Glutamatergic neuron (in vitro differentiated cells): ENCODE measurements at places on chromosomes 6 and 20. TPM values are rescaled to one million over a fixed set of nuclear protein-coding genes. Genes with fewer than 3 reads are reported as not detected.

The SIRPG gene
- not detected for total RNA-seq

The FLRT3 gene
- total RNA-seq: 5.7 TPM

- DNase-seq: peak; percentile 33
- H3K27me3 ChIP-seq: peaks cover 3% of the 10 kb centered on the region
- peak overlapping the region; percentile 85 for H3K27ac ChIP-seq
- peaks cover 7% of the 10 kb centered on the region for H3K36me3 ChIP-seq
Observed at GRCh38 chr20:49230021-49230420, 10.8 kb downstream of the DDX27 start.

- no peak for DNase-seq
- H3K27ac ChIP-seq: no peak overlapping the region
- H3K4me3 ChIP-seq: no peak overlapping the region
- peaks cover 13% of the 10 kb centered on the region for H3K36me3 ChIP-seq
- H3K4me1 ChIP-seq: peaks cover 7% of the 10 kb centered on the region
Observed at GRCh38 chr20:24916412-24916811, 32.7 kb upstream of the CST7 start.

The ECT2L gene
- total RNA-seq: 2.7 TPM

- no peaks in the 10 kb centered on the region for H3K36me3 ChIP-seq
- H3K27ac ChIP-seq: peak overlapping the region; percentile 14
- no peak for DNase-seq
- H3K4me3 ChIP-seq: no peak overlapping the region
- peaks cover 1% of the 10 kb centered on the region for H3K27me3 ChIP-seq
Observed at GRCh38 chr6:156182356-156182755, 594.8 kb upstream of the ARID1B start.

- no peaks in the 10 kb centered on the region for H3K4me1 ChIP-seq
- no peaks in the 10 kb centered on the region for H3K36me3 ChIP-seq
- H3K27ac ChIP-seq: no peak overlapping the region
- no peaks in the 10 kb centered on the region for H3K27me3 ChIP-seq
- no peak for DNase-seq
- no peak overlapping the region for H3K4me3 ChIP-seq
Observed at GRCh38 chr6:19895866-19896692, 58.9 kb downstream of the ID4 start.

The SPTLC3 gene
- not detected for total RNA-seq

DNA sequence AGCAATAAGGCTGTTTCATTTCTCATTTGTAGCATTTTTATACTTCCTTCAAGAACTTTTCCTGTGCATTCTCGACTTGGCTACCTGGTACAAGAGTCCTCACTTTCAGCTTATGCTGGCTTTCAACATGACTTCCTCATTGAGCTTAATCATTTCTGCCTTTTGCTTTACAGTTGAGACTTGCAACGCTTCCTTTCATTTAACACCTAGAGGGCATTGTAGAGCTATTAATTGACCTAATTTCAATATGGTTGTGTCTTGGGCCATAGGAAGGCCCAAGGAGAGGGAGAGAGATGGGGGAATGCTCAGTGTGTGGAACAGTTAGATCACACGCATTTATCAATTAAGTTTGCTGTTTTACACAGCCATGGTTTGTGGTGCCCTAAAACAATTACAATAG lies 37.2 kb downstream of the SLC22A2 start:
- H3K27me3 ChIP-seq: peaks cover 1% of the 10 kb centered on the region

GRCh38 chr6:99739526-99739925 lies 132.9 kb downstream of the PRDM13 start:
- peaks cover 12% of the 10 kb centered on the region for H3K4me1 ChIP-seq
- H3K27ac ChIP-seq: no peak overlapping the region

DNA sequence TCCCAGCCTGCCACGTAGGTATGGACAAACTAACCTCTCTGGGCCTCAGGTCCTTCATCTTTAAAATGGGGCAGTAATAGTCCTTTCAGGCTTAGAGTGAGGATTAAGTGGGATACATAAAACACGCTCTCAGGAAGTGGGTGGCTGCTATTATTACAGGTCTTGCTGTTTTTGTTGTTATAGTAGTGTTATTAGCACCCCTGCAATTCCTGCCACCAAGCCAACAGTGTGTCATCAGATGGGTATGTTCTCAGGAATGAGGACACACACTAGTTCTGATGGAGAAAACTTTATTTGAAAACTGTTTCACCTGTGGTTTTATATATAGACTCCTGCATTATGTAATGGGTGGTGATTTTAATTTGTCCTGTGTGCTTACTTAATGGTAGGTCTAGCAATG lies 131.7 kb downstream of the LRRC1 start:
- peaks cover 4% of the 10 kb centered on the region for H3K36me3 ChIP-seq
- DNase-seq: no peak
- H3K4me3 ChIP-seq: no peak overlapping the region
- peaks cover 3% of the 10 kb centered on the region for H3K4me1 ChIP-seq
- H3K27me3 ChIP-seq: peaks cover 4% of the 10 kb centered on the region
- H3K27ac ChIP-seq: no peak overlapping the region

DNA sequence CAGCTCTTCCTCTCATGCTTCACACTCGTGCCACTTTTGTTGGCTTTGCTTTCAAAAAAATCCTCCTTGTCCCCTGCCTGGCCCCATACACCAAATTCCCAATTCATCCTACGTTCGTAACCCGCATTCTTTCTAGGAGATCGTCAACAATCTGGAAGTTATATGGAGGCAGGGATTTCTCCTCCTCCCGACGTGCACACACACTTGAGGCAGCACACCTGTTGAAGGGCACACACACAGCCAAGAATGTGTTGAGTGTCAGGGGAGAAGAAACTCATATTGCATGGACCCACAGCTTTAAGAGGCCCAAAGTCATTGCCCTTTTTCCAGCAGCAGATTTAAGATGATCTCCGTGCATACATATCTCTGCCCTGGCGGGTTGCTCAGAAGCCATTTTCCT lies 28.9 kb downstream of the THBS2 start:
- peak overlapping the region; percentile 2 for H3K27ac ChIP-seq
- peaks cover 3% of the 10 kb centered on the region for H3K36me3 ChIP-seq
- peaks cover 3% of the 10 kb centered on the region for H3K4me1 ChIP-seq
- no peak overlapping the region for H3K4me3 ChIP-seq

- H3K27me3 ChIP-seq: no peaks in the 10 kb centered on the region
- no peak overlapping the region for H3K4me3 ChIP-seq
- no peak overlapping the region for H3K27ac ChIP-seq
Observed at GRCh38 chr20:52787216-52787615, 184.9 kb upstream of the TSHZ2 start.

DNA sequence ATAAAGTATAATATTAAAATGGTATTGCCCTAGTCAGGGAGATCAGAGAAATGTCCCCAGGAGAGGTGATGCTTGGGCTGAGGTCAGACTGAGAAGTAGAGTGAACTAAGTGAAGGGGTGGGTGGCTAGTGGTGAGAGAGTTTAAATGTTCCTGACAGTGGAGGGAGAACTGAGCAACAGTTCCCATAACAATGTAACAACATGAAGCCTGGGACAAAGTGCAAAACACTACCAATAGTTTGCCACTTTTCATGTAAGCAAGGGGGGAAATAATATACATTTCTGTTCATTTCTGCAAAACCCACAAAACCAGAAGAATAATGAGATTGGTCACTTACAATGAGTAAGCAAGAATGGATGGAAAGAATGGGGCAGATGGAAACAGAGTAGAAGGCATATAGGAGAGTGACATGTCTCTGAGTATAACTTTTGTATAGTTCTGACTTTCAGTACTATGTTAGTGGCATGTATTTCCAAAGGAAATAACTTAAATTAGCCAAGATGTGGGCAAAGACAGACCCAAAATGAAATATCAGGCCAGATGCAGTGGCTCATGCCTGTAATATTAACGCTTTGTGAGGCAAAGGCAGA lies 13.3 kb upstream of the FAXC start:
- no peak overlapping the region for H3K4me3 ChIP-seq
- H3K27me3 ChIP-seq: no peaks in the 10 kb centered on the region
- H3K27ac ChIP-seq: no peak overlapping the region
- no peak for DNase-seq
- H3K36me3 ChIP-seq: no peaks in the 10 kb centered on the region

GRCh38 chr6:20454204-20454824 lies 52.6 kb downstream of the E2F3 start:
- H3K4me3 ChIP-seq: no peak overlapping the region
- no peak for DNase-seq
- H3K27ac ChIP-seq: no peak overlapping the region
- H3K4me1 ChIP-seq: no peaks in the 10 kb centered on the region

- DNase-seq: peak; percentile 50
- peaks cover 4% of the 10 kb centered on the region for H3K36me3 ChIP-seq
- H3K4me1 ChIP-seq: peaks cover 22% of the 10 kb centered on the region
- H3K27me3 ChIP-seq: no peaks in the 10 kb centered on the region
- H3K27ac ChIP-seq: peak overlapping the region; percentile 82
Observed at GRCh38 chr6:168950858-168951214, 302.8 kb downstream of the THBS2 start.

- peaks cover 2% of the 10 kb centered on the region for H3K36me3 ChIP-seq
- peaks cover 2% of the 10 kb centered on the region for H3K27me3 ChIP-seq
- H3K4me1 ChIP-seq: peaks cover 18% of the 10 kb centered on the region
- H3K27ac ChIP-seq: peak overlapping the region; percentile 48
Observed at GRCh38 chr20:698276-698675, 22.7 kb upstream of the SCRT2 start.

The TFAP2D gene
- not detected for total RNA-seq

GRCh38 chr6:139981768-139982181 lies 607.3 kb upstream of the CITED2 start:
- DNase-seq: peak; percentile 27
- peak overlapping the region; percentile 71 for H3K27ac ChIP-seq
- no peaks in the 10 kb centered on the region for H3K27me3 ChIP-seq
- H3K4me1 ChIP-seq: peaks cover 22% of the 10 kb centered on the region
- H3K4me3 ChIP-seq: peak overlapping the region; percentile 44

- H3K27ac ChIP-seq: no peak overlapping the region
- peaks cover 6% of the 10 kb centered on the region for H3K4me1 ChIP-seq
- no peaks in the 10 kb centered on the region for H3K36me3 ChIP-seq
- DNase-seq: no peak
Observed at GRCh38 chr6:44169886-44170570, 11.4 kb downstream of the CAPN11 start.

GRCh38 chr20:39518654-39519053 lies 556.5 kb downstream of the DHX35 start:
- no peak overlapping the region for H3K27ac ChIP-seq
- no peaks in the 10 kb centered on the region for H3K36me3 ChIP-seq
- no peak for DNase-seq
- H3K4me1 ChIP-seq: no peaks in the 10 kb centered on the region

DNA sequence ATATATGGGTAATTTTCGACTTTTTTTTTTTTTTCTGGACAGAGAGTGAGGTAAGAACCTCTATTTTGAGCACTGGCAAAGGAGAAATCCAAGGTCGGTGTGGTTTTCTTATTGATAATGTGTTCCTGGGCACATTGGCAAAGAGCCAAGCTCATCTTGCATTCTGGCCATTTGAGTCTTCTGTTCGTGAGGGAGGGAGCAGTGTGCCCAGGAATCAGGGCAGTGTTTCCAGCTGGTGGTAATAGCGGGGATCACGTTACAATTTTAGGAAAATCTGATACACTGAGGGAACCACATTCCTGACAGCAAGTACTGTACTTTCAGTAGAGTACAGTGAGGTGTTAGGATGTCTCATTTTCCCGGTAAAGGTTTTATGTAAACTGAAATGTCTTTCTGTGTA lies 442.3 kb upstream of the MAP3K7 start:
- no peak overlapping the region for H3K27ac ChIP-seq
- H3K4me1 ChIP-seq: peaks cover 12% of the 10 kb centered on the region
- no peak overlapping the region for H3K4me3 ChIP-seq

DNA sequence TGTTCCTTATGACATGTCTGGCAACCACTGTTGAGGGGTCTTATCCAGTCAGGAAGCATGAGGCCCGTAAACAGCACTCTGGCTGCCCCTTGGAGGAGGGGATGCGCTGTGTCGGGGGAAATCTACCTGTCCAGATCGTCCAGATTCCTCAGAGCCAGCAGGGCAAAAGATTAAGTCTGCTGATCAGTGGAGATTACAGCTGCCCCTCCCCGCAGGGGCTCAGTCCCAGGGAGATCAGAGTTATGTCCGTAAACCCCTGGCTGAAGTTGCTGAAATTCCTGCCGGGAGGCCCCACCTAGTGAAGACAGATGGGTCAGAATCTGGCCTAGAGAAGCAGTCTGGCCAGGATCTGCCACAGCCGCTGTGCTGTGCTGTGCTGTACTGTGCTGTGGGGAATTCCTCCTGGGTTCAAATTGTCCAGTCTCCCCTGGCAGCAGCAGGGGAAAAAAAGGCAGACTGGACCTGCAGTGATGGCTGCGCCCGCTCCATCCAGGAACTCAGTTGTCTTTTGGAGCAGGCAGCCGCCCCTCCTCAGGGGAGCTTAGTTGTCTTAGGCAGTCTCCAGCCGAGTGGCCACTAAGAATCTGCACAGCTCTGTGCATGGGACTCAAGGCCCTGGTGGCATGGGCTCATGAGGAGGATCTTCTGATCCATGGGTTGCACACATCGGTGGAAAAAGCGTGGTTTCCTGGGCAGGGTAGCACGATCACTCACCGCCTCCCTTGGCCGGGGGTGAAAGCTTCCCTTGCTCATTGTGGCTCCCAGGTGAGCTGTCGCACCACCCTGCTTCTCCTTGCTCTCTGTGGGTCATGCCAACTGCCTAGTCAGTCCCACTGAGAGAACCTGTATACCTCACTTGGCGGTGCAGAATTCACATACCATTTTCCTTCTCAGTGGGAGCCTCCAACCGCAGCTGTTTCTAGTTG lies 1368.8 kb upstream of the ADGRB3 start:
- H3K36me3 ChIP-seq: no peaks in the 10 kb centered on the region
- H3K27me3 ChIP-seq: no peaks in the 10 kb centered on the region
- H3K4me1 ChIP-seq: no peaks in the 10 kb centered on the region
- peak; percentile 12 for DNase-seq
- no peak overlapping the region for H3K27ac ChIP-seq

DNA sequence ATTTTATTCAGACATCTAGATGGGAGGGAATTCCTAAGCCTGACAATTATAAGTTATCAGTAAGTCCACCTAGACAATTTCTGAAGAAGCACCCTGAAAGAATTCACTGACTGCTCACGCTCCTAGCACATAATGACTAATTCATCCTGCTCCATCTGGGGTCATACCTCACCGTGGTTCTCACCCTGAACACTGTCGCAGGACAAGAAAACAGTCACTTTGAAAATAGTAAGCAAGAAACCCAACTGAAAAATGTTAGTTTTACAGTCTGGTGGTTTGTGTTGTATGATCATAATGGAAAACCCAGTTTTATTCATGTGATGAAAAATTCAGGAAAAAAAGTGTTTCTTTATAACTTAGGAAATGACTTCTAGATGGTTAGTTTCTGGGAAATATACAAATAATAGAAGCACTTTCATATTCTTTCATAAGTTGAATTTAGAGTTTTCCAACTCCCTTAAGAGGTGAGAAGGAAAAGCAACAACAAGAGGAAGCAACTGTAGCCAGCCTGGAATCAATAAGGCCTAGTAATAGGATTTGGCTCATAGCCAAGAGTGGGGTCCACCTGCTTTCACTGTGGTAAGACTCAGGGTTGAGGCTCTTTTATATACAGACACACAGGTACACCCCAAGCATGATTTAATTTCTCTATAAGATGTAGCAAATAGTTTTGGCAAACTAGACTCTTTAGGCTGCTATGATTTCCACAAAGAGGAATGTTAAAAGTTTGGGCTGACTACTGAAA lies 94.1 kb downstream of the HIVEP2 start:
- no peaks in the 10 kb centered on the region for H3K27me3 ChIP-seq
- no peak for DNase-seq
- H3K4me1 ChIP-seq: peaks cover 17% of the 10 kb centered on the region
- H3K27ac ChIP-seq: no peak overlapping the region
- no peaks in the 10 kb centered on the region for H3K36me3 ChIP-seq

- DNase-seq: peak; percentile 56
- no peaks in the 10 kb centered on the region for H3K36me3 ChIP-seq
- peaks cover 2% of the 10 kb centered on the region for H3K4me1 ChIP-seq
- H3K27ac ChIP-seq: no peak overlapping the region
- peaks cover 2% of the 10 kb centered on the region for H3K27me3 ChIP-seq
Observed at GRCh38 chr6:35687658-35688604, 784 bp downstream of the FKBP5 start.
